GM04503 (cell line): ENCODE measurements at places on chromosomes 1 and 21.

GRCh38 chr1:18907021-18907916 lies 4.9 kb upstream of the ALDH4A1 start:
- no peak for DNase-seq

GRCh38 chr1:157785248-157785647 lies 8.3 kb upstream of the FCRL2 start:
- no peak for DNase-seq

DNA sequence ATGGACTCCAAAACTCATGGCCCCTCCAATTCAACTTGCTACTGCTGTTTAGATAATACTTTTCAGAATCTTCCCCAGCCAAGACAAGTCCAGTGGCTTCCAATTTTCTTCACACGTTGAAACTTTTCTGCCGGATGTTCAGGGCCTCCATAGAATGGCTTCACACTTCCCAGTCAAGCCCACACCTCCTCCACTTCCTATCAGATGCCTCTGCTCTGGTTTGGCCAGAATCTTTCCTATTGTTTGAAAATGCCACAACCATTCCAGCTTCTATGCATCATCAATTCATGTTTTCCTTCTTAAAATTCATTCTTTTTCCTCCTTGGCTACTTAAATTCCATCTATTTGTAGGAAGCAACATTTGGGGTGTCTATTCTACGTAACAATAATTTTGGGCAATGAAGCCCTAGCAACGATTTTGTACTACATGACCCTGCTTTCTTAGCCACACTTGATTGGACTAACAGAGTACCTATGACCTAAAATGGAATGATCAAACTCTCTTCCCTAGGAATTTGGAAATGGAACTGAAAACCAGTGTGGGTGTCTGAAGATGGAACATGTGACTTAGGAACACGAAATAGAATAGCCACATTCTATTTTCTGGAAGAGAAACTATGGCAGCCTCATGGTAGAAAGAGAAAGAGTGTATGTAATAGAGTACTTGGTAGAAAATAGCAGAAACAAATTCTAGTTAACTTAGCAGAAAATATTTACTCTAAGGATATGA lies 74.1 kb upstream of the CNIH3 start:
- no peak for DNase-seq

GRCh38 chr21:44337941-44338895 lies 972 bp downstream of the CFAP410 start:
- no peak for DNase-seq

GRCh38 chr1:110749960-110750359 lies 75.2 kb upstream of the KCNA3 start:
- DNase-seq: no peak

DNA sequence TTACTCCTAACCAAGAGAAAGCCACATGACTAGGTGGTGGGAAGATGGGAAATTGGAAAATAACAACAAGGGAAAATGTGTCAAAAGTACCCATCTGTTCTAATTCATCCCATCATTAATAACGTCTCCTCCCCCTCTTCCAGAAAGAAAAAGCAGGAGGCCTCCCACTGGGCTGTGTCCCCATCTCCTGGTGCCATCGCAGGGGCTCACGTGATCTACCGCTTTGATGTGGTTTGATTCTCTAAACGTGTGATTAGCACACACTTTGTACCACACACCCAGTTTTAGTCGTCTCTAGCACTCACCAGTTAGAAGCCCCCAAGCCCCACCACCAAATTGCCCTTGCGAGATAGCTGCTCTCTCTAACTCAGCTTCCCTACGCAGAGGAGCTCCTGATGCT lies 353.6 kb downstream of the RRAGC start:
- DNase-seq: no peak

GRCh38 chr1:3251099-3251806 lies 182.2 kb downstream of the PRDM16 start:
- no peak for DNase-seq

DNA sequence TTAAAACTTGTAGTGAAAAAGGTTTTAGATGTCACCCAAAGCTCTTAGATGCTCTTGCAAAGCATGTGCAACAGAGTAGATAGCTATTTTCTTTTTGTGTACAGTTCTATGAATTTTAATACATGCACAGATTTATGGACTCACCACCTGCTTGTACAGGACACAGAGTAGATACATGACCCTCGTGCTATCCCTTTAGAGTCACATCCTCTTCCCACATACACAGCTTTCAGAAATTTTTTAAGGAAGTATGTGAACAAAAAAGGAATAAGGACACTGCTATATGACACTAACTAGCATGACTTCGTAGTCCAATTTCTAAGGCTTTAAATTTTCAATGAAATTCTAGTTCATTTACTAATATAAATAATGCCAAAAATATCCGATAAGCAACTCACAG lies 60.9 kb downstream of the ABL2 start:
- no peak for DNase-seq

DNA sequence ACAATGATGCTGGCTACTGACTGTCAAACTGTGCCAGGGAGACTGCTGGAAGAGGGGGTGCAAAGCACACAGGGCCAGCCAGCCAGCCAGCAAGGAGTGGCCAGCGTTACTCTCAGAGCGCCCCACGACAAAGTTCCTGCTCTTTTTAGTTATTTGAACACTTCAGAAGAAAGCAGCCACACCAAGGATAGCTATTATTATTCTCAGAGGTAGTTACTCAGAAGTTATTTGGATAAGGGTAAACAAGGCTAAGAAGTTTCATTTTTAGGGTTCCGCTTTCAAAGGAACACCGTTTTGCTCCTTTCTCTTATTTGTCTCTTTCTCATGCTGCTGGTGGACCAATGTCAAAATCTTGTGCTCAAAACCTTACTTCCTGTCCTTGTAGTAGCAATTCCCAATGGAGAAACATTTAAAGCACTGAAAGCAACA lies 59.9 kb downstream of the VANGL2 start:
- DNase-seq: no peak

DNA sequence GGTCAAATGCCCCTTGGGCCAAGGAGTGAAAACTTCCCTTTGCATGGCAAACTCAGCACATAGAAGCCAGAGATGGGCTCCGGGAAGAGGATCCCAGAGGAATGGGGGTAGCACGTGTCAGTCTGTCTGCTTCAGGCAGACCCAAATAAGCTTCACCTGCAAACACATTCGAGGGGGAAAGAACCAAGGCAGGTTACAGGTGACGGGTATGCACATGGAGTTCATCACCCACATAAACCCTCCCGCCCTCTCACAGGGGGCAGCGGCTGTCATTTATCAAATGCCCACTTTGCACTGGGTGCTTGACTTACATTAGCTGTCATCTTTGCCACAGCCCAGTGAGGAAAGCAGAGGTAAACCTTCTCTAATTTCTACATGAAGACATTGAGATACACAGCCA lies 73.0 kb upstream of the TLR5 start:
- DNase-seq: no peak

- no peak for DNase-seq
Observed at GRCh38 chr1:203172184-203173010, 3.2 kb downstream of the MYBPH start.

GRCh38 chr21:34736116-34736874 lies 67.5 kb downstream of the CLIC6 start:
- peak; percentile 18 for DNase-seq

GRCh38 chr1:156662005-156662799 lies 15.0 kb downstream of the NES start:
- DNase-seq: no peak

DNA sequence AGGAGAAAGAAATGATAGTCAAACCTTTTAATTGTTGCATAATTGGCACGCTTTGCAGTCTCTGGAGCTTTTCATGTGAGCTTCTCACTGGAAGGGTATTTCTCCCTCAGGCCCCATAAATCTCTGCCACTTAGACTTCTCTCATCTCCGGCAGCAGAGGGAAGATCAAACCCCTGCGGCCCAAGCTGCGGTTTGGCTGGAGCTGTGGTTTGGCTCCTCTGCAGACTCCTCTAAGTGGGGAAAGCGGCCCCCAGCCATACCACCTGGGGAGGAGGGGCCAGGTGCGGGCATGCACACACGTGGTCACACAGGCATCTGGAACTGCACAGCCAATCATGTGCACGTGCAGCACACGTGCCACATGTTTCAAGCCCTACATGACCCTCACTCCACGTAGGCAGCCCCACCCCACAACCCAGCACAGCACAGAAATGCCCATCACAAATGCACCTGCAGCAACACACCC lies 58.3 kb downstream of the UBE2T start:
- peak; percentile 77 for DNase-seq

GRCh38 chr1:221611656-221612046 lies 130.2 kb downstream of the DUSP10 start:
- DNase-seq: no peak

- DNase-seq: no peak
Observed at GRCh38 chr1:41727749-41728115, 191.0 kb downstream of the HIVEP3 start.

GRCh38 chr1:116738673-116739370 lies 15.4 kb upstream of the CD2 start:
- DNase-seq: no peak

- DNase-seq: no peak
Observed at GRCh38 chr1:41354956-41355355, 6.3 kb upstream of the FOXO6 start.

DNA sequence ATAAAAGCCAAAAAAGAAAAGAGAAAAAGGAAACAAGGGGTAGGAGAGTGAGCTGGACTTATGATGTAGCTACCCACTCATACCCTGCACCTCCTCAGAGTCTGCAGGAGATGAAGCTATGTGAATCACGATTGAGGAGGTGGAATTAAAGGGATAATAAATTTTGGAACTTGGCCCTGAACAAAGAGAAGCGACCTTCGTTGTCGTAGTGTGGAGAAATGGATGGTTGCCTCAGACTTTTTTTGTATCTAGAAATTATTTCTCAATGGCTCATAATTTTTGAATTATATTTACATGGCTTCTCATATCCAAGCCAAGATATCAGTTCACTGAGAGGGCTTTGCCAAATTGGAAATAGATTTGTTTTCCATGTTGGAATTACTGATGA lies 37.8 kb upstream of the SIPA1L2 start:
- no peak for DNase-seq

DNA sequence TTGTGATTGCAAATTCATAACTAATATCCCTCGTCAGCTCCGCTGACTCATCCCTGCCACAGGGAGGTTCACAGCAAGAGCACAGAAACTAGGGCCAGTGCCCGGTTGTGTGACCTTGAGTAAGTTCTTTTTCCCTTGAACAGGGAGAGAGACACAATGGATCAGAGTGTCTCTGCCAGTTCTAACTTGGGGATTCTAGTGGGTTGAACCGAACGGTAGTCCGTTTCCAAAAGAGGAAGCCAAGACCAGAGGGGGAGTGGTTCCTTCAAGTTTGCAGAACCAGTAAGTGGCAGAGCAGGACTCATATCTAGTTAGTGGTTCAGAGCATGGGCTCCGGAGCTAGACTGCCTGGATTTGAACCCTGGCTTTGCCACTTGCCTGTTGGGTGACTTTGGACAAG lies 4.9 kb upstream of the SHISA4 start:
- DNase-seq: no peak

- DNase-seq: peak; percentile 60
Observed at GRCh38 chr1:23475134-23475628, 8.8 kb downstream of the ASAP3 start.

GRCh38 chr1:223649222-223649621 lies 16.3 kb downstream of the CAPN8 start:
- no peak for DNase-seq

GRCh38 chr21:41570791-41571355 lies 62.9 kb upstream of the TMPRSS2 start:
- no peak for DNase-seq

GRCh38 chr1:66563094-66563800 lies 29.3 kb downstream of the SGIP1 start:
- DNase-seq: peak; percentile 96

DNA sequence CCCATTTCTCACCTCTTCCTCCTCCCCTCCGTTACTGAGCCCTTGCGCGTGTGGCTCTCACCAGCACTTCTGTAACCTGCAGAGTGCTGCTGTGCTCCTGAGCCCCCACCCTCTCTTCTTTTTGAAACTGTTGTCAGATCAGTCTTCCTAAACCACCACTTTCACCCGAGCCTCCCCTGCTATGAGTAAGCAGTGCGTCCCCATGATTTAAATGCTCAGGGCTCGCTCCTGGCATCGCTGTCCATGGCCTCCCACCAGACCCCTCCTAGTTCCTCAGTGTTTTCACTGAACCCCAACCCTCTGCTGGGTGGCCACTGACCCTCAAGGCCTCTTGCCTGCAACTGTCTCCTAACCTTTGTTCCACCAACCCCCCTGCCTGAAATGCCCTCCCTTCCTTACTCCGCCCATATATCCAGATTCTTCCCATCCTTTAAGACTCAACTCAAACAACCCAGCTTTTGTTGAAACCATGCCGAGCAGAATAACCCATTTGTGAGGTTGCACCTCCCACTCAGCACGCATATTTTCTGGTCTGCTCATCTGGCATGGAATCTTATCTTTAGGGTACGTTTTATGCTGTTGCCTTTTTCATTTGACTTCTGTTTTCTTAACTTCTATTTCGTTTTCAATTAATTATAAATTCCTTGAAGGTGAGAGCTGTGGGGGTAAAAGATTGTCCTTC lies 64.5 kb upstream of the FAM3B start:
- DNase-seq: no peak

GRCh38 chr1:115158181-115158580 lies 68.9 kb upstream of the TSPAN2 start:
- peak; percentile 53 for DNase-seq

DNA sequence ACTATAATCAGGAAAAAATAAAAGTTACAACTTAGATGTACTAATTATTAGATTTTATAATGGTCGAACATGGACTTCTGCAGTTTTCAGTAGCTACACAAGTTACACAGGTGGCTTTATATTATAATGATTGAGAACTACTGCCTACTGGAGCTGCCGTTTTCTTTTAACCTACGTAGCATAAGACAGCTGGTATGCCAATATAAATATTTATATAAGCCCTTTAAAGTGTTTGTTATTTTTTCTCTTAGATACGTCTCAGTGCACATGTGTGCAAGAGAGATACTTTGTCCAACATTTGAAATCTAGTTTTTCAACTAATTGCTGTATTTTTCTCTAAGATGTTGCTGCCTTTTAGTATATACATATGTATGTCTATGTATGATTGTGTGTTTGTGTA lies 42.4 kb downstream of the PDC start:
- no peak for DNase-seq

DNA sequence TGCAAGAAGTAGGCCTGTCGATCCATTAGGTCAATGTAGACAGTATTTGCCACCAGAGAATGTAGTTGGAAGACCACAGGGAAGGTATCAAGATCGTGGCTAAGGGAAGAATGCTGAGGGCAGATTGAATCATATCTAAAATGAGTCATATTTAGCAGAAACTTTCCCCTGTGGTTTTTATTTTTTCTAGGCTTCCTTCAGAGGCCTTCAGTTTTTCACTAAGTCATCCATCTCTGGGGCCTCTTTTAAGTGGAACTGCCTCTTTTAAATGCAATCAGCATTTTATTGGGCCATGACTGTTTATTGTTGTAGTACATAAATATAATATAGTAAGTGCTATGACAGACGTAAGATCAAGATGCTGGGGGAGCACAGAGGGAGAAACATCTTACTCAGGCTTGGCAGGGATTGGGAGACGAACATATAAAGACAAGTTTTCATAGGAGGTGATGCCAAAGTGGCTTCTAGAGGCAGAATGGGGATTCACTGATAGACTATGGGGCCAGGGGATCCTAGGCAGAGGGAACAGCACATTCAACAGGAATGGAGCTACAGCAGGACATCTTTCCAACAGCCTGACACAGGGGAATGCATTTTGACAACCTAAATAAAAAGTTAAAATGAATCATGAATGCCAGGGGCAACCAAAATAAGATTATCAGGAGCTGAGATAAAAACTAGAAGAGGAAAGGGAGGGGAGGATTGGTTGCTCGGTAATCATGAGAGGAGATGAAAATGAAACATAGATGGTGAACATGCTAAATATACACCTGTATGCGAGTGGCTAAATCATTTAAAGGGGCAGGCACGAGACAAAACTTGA lies 20.1 kb downstream of the UBE2U start:
- DNase-seq: peak; percentile 75
